H1 (cell line): ENCODE measurements at places on chromosomes 3 and 15.
A peak's percentile ranks its signal among the peaks of the same experiment; 100 is the strongest.

DNA sequence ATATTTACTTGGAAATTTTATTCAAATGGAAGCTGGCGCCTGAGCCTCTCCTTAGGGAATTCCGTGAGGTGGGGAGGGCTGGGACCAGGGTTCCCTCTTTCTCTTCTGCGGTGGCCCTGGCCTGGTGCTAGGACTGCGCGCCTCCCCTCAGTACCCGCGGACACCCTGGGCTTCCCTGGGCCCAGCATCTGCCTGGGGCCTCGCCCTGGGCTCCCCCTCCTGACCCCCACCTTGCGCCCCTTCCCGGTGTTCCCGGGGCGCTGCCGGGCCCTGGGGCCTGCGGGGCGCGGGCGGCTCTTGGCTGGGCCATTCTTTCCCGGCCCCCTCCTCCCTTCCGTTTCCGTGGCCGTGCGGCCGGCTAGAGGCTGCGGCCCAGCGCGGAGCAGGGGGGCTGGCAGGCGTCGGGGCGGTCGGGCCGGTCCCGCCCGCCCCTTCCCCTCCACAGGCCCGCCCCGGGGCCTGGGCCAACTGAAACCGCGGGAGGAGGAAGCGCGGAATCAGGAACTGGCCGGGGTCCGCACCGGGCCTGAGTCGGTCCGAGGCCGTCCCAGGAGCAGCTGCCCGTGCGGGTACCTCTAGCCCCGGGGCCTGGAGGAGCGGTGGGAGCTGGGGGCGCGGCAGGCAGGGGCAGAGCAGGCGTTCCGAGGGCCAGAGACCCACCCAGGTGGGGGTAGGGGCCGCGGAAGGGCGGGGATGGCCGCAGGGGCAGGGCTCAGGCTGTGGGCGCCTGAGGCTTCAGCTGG, at the start of gene FES:
TSS of gene FES (plus strand) at position 529 of the 743 bp plus-strand sequence. CDS start 542 bp downstream, outside the sequence.
- no peak for DNase-seq
- no peaks in the 10 kb centered on the region for H3K4me1 ChIP-seq

DNA sequence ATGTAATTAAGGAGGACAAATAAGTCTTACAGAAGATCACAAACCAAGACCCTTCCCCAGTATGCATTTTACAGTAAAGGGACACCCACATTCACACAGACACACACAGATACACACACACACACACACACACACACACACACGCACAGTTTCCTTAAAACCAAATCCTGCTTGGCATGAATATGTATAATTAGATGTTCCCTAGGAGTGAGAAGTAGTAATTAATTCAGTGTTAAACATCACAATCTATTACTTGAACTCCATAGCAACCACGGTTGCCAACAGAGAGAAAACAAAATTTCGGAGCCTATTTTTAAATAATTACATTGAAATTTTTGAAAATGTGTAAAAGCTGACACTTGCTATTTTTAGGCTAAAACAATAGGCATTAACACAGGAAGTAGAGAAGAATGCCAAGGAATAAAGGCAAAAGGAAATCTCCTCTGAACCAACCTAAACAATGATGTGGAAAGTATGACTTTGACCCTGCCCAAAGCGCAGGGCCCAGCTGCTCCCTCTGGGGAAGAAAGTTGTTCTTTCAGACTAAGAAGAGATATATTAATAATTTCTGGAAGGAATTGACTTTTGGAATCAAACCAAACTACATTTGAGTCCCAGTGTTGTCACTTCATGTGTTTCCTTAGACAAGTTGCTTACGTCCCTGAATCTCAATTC, 215.3 kb downstream of the CPNE4 start:
- no peak overlapping the region for H3K4me3 ChIP-seq
- no peak for DNase-seq
- H3K27me3 ChIP-seq, result no peaks in the 10 kb centered on the region

- no peak overlapping the region for H3K4me3 ChIP-seq
- H3K27ac ChIP-seq, result no peak overlapping the region
- no peaks in the 10 kb centered on the region for H3K4me1 ChIP-seq
- H3K36me3 ChIP-seq, result no peaks in the 10 kb centered on the region
- H3K27me3 ChIP-seq, result no peaks in the 10 kb centered on the region
Observed at GRCh38 chr3:89300526-89300925, 193.1 kb downstream of the EPHA3 start.

DNA sequence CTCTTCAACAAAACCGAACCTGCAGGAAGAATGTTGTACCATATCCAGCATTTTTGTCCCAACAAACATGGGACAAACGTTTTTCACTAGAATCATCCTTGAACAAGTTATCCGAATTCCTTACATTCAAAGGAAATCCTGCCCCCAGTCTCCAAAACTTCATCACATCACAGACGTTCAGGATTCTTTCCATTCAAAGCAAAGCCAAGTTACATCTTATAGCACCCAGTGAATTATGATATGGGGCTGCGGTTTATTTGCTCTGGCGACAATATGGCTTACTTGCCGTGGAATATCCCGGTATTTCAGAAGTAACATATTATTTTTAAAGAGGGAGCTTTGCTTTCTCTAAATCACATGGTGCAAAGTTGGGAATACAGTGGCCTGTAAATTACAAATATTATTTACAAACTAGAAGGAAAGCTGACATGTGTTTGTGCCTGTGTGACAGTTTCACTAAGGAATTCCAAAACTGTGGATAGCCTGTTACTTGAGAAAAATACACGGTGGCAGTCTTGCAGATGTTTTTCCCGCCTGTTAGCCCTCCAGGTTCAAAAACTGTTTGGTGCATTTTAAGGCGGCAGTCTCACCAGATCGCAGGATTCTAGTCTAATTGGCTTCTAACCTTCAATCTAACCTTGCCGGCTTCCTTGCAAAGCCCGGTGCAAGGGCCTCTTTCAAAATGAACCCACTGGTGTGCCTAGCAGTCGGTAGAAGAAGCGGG, 736 bp upstream of the MBNL1 start:
- H3K27me3 ChIP-seq, result peaks cover 4% of the 10 kb centered on the region; the same call in 1 of the 2 replicates
- no peak for DNase-seq
- H3K36me3 ChIP-seq, result no peaks in the 10 kb centered on the region
- H3K4me3 ChIP-seq, result peak overlapping the region; percentile 86
- peaks cover 2% of the 10 kb centered on the region for H3K4me1 ChIP-seq
- H3K27ac ChIP-seq, result peak overlapping the region; percentile 62; the same call in 1 of the 2 replicates

DNA sequence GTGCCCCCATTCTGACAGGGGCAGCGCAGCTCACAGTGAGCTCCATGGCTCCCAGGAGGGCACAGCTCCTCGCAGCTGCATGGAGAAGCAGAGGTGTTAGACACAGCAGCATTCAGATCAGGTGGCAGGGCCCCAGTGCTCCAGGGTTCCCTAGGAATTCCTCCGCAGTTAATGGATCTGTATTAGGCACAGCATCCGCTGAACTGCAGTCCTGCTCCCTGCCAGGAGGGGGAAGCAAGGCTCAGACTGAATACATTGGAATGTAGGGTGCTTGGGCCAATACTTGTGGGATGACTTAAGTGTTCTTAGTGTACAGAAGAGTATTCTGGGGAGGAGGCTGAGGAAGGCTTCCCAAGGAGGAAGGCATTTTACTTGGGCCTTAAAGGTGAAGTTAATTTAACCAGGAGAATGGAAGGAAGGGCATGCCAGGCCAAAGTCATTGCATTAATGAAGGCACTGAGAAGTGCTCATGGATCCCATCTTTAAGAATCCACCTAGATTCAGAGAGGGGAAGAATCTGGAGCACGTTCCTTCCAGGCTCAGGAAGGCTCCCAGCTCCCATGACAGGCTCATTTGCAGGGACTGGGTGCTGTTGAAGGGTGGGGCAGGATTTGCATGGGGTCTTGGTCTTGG, 111.6 kb downstream of the RAB11A start:
- H3K36me3 ChIP-seq, result no peaks in the 10 kb centered on the region
- H3K27me3 ChIP-seq, result no peaks in the 10 kb centered on the region
- DNase-seq, result peak; percentile 69
- peaks cover 10% of the 10 kb centered on the region for H3K4me1 ChIP-seq
- no peak overlapping the region for H3K27ac ChIP-seq

DNA sequence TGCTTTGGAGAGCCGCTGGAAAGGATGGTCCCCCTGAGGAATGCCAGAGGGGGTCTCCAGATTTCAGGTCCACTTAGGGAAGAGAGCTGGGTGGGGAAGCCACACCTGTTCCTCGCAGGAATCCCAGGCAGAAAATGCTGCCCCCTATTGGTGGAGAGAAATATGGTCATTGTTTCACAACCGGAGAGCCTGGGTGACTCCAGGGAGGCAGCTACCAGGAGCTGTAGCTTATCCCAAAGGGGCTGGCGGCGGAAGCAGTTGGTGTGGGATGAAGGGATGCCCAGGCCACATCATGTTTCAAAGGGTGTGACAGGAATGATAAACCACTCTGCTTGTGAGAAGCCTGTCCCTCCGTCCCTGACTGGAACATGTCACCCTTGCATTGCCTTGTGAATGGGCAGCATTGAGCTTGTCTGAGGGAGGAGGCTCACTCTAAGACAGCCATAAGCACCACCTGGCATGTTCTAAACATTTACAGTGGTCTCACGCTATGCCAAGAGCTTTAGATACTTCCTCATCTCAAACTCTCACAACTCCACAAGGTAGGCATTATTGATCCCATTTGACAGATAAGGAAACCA, 34.5 kb downstream of the POMGNT2 start:
- no peak overlapping the region for H3K27ac ChIP-seq
- DNase-seq, result peak; percentile 77
- no peaks in the 10 kb centered on the region for H3K27me3 ChIP-seq

DNA sequence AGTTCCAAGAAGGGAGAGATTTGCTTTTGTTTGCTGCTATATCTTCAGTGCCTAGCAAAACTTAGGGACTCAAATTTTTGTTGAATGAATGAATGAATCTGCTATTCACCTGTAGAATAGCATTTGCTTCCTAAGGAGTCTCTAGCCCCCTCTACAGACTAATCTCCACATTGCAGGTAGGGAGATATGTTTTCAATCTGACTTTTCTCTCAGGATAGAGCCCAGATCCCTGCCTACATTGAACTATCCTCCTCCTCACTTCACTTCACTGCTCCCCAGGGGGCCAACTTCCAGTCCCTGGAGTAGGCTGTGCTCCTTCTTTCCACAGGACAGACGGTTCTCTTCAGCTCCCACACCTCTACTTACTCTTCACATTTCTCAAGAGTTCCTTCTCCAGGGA, 81.9 kb upstream of the PTX3 start:
- no peak overlapping the region for H3K27ac ChIP-seq
- no peaks in the 10 kb centered on the region for H3K4me1 ChIP-seq
- no peaks in the 10 kb centered on the region for H3K36me3 ChIP-seq

DNA sequence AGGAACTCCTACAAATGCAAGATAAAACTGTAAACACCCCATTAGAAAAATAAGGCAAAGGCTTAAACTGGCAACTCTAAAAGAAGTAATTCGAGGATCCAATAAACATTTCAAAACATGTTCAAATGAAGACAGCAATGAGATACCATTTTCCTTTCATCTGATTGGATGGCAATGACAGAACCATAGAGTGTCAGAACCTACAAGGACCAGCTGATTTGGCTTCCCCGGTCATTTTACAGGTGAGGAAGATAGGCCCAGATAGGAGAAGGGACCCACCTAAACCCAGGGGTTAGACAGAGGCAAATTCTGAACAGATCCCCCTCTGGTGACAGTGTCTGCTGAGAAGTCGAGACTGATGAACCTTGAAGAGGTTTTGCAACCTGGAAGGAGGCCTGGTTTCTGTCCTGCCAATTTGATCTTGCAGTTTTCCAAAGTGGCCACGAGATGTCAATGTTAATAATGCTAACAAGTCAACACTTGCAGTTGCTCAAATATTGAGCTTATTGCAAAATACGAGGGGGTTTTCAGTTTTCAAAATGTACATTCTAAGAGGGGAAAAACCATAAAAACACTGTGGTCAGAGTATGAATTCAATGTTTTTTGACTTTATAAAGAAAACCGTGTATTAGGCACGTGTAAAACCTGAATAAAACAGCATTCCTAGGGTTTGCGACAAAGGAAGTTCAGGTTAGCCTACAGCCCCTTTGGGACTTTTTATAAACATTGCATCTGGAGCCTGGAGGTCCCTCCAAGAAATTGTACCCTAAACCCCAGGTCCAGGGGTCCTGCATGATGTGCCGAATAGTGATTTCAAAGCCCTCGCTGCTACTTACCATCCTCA, 21.5 kb downstream of the CFAP161 start:
- no peaks in the 10 kb centered on the region for H3K27me3 ChIP-seq
- no peak overlapping the region for H3K4me3 ChIP-seq

DNA sequence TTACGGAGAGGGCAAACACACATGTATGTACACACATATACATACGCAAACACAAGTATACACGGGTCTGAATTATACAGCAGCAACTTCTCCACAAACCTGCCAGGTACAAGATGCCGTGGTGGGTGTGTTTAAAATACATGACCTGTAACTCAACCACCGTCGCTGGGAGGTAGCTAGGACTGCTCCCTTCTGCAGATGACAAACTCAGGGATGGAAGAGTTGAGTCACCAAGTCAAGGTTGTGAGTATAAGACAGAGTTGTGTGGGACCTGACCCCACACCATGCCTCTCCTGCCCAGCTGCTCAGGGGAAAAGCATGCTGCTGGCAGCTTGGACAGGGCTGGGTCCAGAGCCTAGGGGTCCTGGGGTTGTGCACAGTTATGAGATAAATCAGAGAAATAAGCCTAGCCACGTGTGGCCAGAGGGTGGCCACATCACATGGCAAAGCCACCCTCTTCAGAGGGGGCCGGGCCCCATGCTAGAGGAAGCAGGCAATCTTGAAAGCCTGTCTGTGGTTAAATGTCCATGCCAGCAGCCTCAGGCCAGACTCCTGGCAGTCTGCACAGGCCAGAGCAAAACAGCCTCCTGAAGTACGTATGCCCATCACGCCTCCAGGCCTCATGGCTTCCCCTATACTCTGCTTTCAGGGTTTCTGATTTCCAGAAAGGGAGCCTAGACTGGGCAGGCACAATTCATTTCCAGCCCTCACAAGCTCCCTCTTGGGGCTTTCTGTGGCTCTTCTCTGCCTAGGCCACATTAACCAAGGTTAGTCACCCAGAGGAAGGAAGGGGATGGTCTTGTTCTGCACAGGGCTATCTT, 107.7 kb upstream of the RPL32 start:
- no peak overlapping the region for H3K4me3 ChIP-seq
- no peaks in the 10 kb centered on the region for H3K27me3 ChIP-seq
- no peaks in the 10 kb centered on the region for H3K36me3 ChIP-seq

GRCh38 chr3:58058361-58059263, 50.4 kb downstream of the FLNB start:
- peaks cover 28% of the 10 kb centered on the region for H3K4me1 ChIP-seq
- H3K27me3 ChIP-seq, result no peaks in the 10 kb centered on the region
- no peak for DNase-seq

GRCh38 chr3:87924485-87924884, 134.3 kb downstream of the CGGBP1 start:
- no peaks in the 10 kb centered on the region for H3K36me3 ChIP-seq
- no peak overlapping the region for H3K27ac ChIP-seq
- H3K27me3 ChIP-seq, result no peaks in the 10 kb centered on the region
- H3K4me3 ChIP-seq, result no peak overlapping the region
- no peak for DNase-seq

DNA sequence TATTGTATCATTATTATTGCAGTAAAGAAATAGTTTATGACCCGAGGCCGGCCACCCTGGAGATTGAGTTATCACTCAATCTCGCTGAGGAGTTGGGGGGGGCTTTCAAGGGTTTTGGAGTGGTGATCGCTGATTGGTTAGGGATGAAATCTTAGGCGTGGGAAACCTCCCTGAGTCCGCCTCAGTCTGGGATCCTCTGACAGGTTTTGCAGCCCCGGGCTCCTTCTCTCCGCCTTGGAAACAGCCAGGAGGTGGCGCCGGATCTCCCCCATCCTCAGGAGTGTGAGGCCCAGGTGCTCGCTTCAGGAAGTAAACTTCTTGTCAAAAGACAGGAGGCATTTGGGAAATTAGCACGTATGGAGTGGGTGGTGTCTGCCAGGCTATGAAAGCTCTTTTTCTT, 41.1 kb upstream of the SEC61A1 start:
- no peaks in the 10 kb centered on the region for H3K36me3 ChIP-seq
- peaks cover 3% of the 10 kb centered on the region for H3K4me1 ChIP-seq
- peak; percentile 61 for DNase-seq
- H3K27me3 ChIP-seq, result no peaks in the 10 kb centered on the region
